ENCODE measurements at places on chromosomes 16 and 17.

GRCh38 chr17:7021993-7022778 is 664 bp upstream of the BCL6B start:
- peak; percentile 89 for DNase-seq

- DNase-seq = no peak
These were observed 3.6 kb upstream of the KRTAP3-1 start for GRCh38 chr17:41012326-41013120.

GRCh38 chr17:50252781-50253180 is 21.5 kb upstream of the TMEM92 start:
- DNase-seq = no peak

- DNase-seq = no peak
These were observed 594 bp upstream of the DNAJC7 start for GRCh38 chr17:42017866-42018200.

DNA sequence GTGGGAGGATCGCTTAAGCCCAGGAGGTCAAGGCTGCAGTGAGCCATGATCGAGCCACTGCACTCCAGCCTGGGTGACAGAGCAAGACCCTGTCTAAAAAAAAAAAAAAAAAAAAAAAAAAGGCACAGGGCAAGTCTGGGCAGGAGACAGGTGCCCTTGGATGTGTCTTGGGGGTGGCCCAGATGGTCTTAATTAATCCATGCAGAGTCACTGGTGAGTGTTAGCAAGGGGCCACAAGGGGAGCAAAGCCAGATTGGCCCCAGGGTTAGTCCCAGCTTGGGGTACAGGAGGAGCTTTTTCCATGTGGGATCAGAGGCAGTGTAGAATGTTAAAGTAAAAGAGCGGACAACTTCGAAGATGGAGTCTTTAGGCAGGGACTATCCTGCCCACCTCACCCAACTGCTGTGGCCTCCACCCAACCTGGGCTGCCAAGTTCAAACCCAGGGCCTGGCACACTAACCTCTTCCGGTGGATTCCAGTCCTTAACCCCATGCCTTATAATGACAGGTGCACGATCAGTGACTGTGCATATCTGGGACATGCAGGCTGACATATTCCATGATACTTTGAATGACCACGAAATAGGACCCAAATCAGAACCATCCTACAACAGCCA is 32.2 kb upstream of the MFSD6L start:
- DNase-seq = no peak

DNA sequence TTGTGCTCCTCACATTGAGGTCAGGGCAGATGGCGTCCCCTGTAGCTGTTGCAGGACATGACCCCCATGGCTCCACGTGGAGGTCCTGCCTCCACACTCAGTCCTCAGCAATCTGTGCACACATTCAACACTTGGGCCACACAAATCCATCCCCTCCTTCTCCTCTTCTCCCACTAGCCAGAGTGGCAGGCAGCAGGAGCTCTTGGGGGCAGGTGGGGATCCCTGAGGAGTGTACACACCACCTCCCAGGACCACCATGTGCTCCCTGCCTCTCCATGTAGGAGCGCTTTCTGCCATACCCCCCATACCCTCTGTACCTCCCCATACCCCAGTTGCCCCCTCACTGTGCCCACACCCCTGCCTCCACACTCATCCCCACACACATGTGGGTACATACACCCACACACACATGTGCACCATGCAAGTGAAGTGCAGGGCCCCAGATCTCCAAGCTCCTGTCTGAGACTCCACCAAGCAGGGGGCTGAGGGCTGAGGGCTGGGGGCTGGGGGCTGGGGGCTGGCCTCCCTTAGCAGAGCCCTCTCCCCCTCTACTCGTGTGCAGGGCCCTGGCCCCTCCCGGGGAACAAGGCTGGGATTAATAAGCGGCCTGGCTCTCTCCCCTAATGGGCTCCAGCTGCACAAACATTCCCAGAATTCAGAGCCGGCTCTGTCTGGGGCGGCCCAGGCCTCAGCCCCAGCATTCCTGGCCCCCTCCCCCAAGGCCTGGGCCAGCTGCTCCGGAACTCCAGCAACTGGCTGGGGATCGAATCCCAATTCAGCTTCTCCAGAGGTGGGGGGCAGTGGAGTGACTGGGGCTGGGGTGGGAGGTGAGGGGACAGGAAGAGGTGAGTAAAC is 48.2 kb upstream of the MEIOC start:
- no peak for DNase-seq

DNA sequence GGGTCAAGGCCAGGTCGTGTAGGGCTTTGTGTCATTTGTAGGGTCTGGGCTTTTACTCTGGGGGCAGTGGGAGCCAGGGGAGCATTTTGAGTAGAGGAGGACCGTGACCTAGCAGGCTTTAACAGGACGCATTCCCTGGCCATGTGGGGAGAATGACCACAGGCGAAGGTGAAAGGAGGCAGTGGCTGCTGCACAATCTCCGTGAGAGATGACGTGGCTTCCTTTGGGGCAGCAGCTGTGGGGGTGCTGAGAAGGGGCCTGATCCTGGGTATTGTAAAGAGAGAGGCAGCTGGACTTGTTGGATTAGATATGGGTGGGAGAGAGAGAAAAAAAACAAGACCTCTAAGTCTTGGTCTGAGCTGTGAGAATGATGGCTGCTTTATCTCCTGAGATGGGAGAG is 46.0 kb downstream of the KATNIP start:
- DNase-seq = no peak

GRCh38 chr17:4209611-4210010 is 54.2 kb downstream of the ANKFY1 start:
- no peak for DNase-seq

DNA sequence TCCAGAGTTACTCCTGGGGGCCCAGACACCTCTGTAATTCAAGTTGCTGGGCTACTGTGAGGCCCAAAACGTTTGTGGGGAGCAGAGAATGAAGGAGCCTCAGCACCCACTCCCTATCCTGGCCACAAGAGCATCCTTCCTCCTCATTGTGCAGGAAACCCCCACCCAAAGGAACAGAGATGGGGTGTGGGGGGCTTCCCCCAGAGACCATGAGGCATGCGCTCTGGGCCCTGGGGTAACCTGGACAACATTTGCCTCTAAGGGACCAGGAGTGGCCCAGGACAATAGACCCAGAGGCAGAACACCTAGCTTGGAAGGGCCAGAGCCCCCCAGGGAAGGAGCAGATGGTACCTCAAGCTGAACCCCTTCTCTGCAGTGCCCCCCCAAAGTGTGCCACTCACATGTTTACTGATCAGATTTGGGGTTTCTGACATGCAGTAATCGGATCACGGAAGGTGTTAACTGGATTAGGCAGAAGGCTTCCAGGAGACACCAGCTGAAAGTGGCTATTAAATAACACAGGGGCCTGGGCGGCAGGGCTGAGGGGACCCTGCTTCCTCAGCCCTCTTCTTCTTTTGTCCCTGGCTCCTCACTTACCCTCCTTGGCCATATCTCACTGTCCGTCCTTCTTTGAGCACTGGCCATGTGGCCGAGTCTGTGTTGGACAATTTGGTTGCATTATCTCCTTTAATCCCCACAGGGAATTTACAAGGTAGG is 50.8 kb downstream of the SDK2 start:
- no peak for DNase-seq
